ENCODE measurements at places on chromosomes 7 and 10.

DNA sequence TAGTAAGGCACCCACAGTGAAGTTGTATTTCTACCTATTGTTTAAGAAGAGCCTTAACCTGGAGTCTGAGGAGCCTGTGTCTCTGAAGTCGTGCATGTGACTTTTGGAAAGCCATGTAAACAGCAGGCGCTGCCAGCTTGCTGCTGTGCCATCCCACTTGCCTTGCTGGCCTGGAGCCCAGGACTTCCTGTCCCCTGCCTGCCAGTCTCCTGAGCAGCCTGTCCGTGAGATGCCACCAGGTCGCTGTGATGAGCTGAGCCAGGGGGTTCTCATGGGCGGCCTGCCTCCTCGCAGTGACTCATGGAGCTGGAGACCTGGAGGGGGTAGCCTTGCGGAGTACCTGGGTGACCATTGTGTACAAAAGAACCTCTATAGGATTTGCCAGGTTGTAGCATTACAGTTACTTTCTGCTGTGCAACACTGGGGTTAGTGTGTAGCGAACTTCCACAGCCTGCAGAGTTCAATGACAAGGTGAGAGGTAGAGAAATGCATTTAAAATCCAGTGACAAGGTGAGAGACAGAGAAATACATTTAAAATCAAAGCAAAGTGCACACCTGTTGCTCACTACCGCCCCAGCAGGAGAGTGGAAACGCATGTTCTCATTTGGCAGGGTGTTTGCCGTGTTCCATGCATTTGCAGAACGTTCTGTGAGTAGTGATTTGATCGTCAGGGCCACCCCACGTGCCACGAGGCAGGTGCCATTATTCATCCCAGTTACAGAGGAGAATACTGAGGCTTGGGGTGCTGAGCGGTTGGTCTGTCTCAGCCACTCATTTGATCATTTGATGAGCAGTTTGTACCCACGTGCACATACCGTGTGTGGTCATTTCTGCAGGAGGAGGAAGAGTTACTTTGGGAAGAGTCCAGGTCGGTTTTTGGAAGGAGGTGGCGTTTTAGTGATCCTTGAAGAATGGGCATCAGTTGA, 36.6 kb upstream of the BHLHA15 start:
- DNase-seq, result no peak

- peak; percentile 93 for DNase-seq
These were observed 7.3 kb downstream of the MAFK start for GRCh38 chr7:1537535-1538412.

DNA sequence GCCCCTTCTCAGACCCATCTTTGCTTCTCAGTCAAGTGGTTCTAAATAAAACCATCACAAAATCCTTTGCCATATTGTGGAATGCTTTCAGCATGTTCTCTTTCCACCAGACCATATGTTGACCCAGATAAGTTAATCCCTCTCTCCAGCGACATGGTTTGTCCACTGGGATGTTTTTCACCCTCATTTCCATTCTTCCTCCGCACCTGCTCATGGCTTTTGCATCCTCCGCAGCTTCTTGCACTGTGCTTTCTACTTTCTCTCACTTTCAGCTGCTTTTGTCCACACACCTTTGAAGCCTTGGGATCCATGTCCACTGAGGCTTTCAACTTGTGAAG, 52.3 kb upstream of the WAC start:
- DNase-seq, result no peak

- DNase-seq, result no peak
These were observed 31.9 kb downstream of the MRC1 start for GRCh38 chr10:17841050-17841449.

GRCh38 chr7:73707045-73707631, 12.3 kb downstream of the STX1A start:
- DNase-seq, result no peak

- DNase-seq, result no peak
These were observed 46.8 kb downstream of the KIAA1549 start for GRCh38 chr7:138934367-138934766.

DNA sequence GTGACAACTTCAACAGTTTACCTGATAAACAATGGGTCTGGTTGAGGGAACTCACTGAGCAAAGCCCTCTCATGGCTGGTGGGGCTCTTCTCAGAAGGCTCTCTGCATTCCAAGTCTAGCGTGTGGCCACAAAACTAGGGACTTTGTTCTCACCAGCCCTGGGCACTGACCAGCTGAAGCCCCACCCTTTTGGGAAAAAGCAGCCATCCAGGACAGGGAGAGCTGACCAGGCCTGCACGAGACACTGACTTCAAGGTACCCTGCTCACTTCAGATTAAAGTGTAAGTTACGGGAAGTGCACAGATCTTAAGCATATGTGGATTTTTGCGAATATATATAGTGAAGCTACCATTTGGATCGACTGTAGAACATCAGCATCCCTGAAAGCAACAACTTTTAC, 67.4 kb upstream of the LRRC4 start:
- DNase-seq, result no peak

GRCh38 chr10:99527526-99528493, 4.9 kb upstream of the NKX2-3 start:
- no peak for DNase-seq

DNA sequence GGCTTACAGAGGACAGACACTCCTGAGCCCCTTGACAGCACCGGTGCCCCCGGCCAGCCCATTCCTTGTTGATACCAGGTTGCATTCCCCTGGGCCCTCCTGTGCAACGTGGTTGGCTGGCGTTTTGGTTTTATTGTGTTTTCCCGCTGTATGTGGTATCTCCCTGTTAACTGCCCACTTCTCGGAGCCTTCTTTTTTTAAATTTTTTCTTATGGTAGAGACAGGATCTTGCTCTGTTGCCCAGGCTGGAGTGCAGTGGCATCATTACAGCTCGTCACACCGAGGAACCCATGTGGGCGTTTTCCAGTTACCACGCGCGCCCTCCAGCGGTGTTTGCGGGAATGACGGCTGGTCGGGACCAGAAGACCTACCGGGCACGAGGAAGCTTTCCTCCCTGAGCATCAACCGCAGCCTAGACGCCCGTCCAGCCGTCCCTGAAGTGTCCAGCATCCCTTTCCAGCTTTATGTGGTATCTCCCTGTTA, 16.9 kb upstream of the ZFAND2A start:
- no peak for DNase-seq

DNA sequence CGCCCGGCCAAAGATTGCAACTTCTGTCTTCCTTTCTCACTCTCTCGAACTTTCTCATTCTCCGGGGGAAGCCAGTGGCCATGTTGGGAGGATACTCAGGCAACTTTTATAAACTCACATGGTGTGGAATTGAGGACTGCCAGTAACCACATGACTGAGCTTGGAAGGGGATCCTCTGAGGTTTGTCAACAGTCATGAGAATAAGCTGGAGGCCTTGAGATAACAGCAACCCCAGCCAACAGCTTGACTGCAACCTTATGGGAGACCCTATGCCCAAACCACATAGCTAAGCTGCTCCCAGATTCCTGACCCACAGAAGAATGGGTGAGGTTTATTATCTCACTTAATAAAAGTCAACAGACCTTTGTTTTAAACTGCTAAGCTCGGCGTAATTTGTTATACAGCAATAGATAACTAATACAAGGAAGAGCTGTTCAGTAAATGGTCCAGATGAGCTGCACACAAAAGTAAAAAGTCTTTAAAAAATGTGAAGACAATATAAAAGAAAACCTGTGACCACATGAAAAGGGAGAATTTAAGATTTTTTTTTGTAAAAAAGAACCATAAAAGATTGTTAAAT, 9.6 kb downstream of the SYPL1 start:
- no peak for DNase-seq

- DNase-seq, result no peak
These were observed 21.6 kb upstream of the GIMAP2 start for GRCh38 chr7:150663802-150664494.

GRCh38 chr7:124758327-124758726, 7.3 kb downstream of the GPR37 start:
- no peak for DNase-seq

DNA sequence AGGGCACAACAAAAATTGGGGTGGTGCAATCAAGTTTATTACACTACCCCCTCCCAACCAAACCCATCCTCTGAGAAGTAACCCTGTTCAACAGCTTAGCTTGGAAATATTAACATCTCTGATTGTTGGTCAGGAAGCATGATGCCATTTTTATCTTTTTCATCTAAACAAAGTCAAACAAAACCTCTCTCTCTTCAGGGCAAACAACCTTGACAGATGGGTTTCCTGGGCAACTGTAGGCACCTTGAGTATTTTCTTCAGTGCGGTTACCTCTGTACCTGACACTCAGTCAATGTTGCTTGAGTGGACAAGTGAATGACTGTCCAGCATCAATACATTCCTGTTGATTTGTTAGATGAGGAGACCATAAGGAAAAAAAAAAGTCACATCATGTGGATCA, 183.6 kb downstream of the NRP1 start:
- no peak for DNase-seq

GRCh38 chr7:45073786-45074527, 14.8 kb downstream of the NACAD start:
- no peak for DNase-seq

- DNase-seq, result no peak
These were observed 250.9 kb upstream of the MKLN1 start for GRCh38 chr7:131076711-131077181.

GRCh38 chr10:79555354-79556309, 4.6 kb downstream of the SFTPA2 start:
- no peak for DNase-seq

GRCh38 chr7:537911-538634, 18.4 kb upstream of the PDGFA start:
- DNase-seq, result no peak

- DNase-seq, result no peak
These were observed 58.9 kb upstream of the SHH start for GRCh38 chr7:155871211-155871610.

- DNase-seq, result no peak
These were observed 945 bp downstream of the ADD3 start for GRCh38 chr10:110008518-110009339.

- DNase-seq, result no peak
These were observed 830 bp downstream of the MET start for GRCh38 chr7:116672596-116673456.

GRCh38 chr7:2720024-2720423, 32.0 kb downstream of the AMZ1 start:
- no peak for DNase-seq

GRCh38 chr10:61181832-61182231, 237.8 kb upstream of the RHOBTB1 start:
- no peak for DNase-seq

- no peak for DNase-seq
These were observed 18.5 kb downstream of the BMS1 start for GRCh38 chr10:42801135-42801534.

- no peak for DNase-seq
These were observed 332.5 kb downstream of the WDR11 start for GRCh38 chr10:121183707-121184106.

DNA sequence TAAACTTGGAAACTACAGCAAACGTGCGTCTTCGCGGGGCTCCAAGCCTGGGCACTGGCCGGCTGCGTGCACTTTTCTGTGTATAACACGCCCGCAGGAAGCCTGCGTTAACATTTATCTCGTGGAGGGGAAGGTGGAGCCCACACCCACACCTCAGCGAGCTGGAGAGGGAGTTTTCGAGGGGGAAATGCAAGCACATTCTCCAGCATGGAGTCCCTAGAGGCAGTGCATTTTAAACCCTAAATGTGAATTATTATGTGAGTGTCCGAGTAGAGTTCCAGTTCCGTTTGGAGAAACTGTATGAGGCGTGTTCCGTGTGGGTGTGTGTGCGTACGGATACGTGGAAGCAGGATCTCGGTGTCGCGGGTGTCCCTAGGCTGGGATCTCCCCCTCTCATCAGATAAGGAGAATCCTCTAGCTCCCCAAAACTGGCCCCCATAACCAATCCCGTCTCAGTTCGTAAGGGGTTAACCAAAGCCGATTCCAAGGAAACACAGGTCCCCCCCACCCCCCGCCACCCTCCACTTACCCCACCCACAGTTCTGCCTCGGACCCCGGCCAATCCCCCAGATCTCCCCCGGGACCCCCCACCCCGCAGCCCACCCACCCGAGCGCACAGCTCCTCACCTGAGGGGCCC, 403 bp downstream of the CDK6 start:
- DNase-seq, result no peak

- DNase-seq, result no peak
These were observed 346.1 kb upstream of the ANKRD30A start for GRCh38 chr10:36779238-36779846.

GRCh38 chr10:71712572-71713134, 6.9 kb downstream of the C10orf105 start:
- DNase-seq, result no peak

Measured in thoracic aorta (tissue), 2 donors.